ENCODE measurements at places on chromosomes 6 and 20.
A peak's percentile ranks its signal among the peaks of the same experiment; 100 is the strongest.

DNA sequence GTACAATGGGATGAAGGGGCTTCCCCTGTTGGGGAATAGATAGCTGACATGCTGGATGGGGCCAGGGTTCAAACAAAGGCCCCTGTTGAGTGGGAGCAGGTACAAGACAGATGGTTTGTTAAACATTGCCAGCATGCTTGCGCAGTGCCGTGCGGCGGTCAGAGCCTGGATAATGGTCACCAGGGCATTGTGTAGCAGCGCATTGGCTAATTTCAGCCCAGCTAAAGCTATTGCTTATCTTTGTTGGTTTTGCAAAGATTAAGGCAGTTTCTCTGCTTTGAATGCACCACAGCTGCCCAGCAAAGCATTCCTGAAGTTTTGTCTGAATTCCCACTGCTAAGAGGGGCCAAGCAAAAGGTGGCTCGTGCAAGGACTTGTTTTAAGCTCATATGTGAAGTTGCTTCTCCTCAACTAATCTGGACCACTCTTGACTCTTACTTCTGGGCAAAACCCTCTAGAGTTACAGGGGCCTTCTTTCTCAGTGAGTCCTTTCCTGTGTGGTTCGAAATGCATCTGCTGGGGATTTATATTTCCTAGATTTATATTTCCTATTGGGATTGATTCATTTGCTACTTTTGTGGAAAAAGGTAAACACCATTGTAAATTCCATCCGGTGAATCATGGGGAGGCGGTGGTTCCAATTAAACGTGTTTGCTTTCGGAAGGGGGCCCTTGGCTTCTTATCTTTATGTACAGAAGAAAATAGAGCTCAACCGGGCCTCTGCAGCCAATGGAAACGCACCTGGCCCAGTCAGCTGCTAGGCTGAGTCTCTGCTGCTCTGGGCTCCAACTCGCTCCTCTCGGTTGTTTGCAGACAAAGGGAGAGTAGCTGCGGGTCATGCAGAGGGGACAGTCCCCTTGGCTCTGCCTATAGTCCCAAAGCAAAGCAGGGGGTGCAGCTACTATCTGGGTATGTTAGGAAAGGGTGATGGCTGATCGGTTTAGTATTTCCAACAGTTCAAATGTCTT lies 72.1 kb downstream of the FOXA2 start:
- DNase-seq: no peak

DNA sequence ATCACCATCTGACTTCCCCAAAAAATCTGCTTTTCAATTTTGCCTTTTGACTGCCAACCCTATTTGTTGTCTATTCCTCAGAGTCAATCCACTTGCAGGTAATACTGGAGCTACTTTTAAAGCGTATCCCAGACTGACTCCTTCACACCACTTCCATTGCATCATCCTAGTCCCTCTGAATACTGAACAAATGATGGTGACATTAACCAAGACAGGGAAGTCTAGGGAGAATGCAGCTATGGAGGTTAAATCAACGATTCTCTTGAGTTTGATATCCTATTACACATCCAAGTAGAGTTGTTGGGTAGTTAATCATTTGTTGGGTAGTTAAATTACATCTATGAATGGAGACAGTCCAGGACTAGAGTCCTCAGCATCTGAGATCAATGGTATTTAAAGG lies 2.0 kb downstream of the OGFRL1 start:
- DNase-seq: no peak

DNA sequence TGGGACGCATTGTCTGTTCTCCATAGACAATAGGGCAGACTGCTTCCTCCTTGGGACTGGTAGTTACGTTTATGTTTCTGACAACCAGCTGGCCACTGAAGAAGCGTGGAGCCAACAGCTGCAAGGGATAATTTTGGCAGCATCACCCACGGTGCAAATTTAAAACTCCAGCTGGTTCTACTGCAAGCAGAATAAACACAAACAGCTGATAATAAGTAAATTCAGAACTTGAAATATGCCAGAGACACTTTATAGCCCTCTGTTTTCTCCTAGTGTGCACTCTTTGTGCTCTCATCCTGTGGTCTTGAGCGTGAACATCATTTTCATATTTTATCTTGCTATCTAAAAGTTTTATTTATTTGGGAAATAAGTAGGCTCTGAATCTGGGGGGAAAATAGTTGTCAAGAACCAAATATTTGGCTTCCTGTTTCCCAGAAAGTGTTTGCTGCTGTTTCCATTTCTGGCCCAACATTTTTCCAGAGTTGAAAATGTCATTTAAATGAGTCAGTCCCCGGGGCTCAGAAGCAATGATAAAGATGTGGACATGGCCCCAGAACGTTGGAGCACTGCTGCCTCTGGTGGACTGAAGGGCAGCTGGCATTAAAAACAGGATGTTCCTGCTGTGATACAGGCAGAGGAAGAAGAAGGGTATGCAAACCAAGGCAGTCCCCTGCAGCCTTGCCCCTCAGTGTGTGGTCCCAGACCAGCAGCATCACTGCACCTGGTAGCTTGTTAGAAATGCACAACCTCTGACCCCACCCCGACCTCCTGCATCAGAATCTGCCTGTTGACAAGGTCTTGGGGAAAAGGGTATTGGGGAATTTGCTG lies 12.5 kb upstream of the THBD start:
- DNase-seq: no peak

DNA sequence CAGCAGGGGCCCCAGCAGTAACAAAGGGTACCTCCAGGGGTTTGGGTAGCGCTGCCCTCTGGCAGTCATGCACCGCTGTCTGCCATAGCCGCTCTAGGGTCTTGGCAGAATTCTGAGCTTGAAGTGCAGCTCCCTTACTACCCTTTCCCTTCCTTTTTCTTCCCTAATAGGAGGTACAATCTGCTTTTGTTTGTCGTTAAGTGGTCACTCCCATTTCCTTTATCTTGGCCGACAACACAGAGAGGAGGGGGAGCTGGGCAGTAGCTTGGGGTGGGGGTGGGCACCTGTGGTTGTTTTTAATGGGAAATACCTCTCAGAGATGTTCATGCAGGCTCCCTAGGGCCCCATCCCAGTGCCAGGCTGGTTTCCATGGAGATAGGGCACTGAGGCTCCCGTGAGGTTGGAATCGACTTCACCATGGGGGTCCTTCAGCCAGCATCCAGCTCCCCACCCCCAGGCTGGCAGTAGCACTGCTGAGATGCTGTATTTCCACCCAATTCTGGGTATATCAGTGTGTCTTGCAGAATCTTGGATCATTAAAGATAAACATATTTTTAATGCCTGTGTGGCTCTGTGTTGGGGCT lies 18.6 kb downstream of the CCDC167 start:
- DNase-seq: no peak

DNA sequence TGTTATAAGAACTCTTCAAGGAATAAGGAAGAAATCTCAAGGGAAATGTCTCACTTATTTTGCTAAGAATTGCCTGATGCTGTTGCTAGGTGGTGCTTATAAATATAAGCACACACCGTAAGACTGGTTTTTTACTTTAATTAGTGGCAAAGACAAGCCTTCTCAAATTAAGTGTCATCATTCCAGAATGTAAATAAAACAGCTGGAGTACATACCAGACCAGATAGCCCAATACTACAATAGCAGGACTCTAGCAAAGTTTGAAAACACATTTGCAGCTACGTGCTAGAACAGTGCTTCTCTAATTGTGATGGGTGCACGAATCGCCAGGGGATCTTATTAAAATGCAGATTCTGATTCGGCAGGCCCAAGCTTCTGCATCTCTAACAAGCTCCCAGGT lies 6.8 kb downstream of the CNKSR3 start:
- no peak for DNase-seq

DNA sequence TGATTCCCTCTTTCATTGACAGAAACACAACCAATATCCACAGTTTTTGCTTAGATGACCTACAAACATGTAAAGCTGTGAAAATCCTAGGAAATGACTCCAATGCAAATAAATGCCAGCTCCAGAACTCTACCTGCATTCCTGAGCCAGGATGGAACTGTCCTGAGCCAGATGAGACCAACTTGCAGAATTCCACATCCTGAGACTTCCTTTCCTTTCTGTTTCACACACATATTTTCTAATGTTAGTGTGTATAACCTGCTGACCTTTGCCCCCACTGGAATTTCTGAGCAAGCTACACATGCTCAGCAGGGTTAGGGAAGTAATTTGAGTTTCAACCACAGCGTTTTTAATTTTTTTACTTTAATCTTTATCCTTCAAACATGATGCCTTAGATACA lies 69.6 kb upstream of the ADGRF1 start:
- DNase-seq: no peak

DNA sequence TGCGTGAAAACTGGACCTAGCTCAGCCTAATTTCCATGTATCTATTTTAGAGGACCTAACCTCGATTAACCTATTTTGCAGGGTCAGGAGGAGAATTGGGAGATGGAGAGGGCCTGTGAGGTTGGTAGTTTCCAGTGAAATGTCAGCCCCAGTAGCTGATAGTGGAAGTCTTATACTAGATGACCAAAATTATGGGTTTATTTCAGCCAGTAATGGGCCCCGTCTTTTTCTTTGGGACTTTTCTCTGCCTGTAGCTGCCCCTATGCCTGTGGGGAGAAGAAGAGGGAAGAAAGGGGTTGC lies 37.8 kb downstream of the RREB1 start:
- no peak for DNase-seq

DNA sequence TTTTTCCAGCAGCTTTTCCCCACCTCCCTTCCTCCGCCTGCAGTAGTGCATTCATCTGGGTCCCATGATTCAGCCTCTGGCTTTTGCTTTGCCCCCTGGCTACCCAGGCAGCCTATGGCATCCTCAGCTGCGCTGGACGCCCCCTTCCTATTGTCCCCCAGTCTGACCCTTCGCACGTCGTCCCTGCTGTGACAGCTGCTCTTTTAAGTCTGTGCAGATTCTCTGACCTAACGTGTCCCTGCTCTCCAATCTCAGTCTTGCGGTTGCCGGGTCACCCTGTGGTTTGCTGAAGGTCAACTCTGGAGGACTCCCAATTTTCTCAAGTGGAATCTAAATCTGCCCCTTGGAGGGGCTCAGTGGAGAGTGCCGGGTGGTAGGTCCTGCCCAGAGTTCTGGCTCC lies 294.3 kb downstream of the CDC5L start:
- no peak for DNase-seq

- DNase-seq: no peak
Measured at GRCh38 chr6:113104951-113105350, 752.2 kb upstream of the MARCKS start.

GRCh38 chr6:116215414-116215813 lies 38.5 kb downstream of the TSPYL4 start:
- no peak for DNase-seq

GRCh38 chr20:3334156-3334943 lies 73.1 kb downstream of the DNAAF9 start:
- no peak for DNase-seq

GRCh38 chr6:142857796-142858555 lies 87.0 kb downstream of the HIVEP2 start:
- no peak for DNase-seq

DNA sequence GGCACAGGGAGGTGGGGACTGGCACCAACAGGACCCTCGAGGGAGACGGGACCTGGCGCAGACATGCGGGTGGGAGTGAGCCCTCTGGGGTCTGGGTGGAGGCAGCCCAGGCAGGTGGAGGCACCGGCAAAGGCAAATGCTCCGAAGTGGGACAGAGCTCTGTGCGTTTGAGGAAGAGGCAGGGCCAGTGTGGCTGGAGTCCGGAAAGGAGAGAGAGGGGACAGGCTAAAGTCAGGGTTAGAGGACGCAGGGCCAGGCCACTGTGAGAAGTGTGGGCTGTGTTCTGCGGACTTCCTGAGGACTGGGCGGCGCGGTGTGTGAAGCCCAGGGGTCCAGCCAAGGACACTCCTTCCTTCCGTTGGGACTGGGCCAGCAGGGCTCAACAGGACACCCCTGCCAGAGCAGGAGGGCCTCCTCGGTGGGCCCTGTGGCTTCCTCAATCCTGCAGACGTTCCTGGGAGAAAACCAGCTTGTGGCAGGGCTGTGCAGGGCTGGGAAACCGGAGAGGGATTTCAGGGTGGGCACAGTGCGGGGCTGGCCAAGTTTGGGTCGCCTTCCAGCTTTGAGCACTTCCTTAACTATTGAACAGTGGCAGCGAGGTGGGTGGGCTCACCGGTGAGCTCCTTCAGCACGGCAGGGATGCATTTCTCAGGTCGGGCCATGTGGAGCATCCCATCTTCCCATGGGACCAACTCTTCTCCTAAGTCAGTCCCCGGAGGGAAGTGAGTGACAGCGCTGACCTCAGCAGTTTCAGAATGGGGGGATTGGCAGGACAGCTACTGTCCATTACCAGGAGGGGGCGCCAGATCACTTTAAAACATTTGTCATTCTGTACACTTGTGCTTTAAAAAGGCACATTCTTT lies 22.5 kb downstream of the MOCS3 start:
- peak; percentile 39 for DNase-seq

- no peak for DNase-seq
Measured at GRCh38 chr6:140370976-140371870, 996.8 kb upstream of the CITED2 start.

DNA sequence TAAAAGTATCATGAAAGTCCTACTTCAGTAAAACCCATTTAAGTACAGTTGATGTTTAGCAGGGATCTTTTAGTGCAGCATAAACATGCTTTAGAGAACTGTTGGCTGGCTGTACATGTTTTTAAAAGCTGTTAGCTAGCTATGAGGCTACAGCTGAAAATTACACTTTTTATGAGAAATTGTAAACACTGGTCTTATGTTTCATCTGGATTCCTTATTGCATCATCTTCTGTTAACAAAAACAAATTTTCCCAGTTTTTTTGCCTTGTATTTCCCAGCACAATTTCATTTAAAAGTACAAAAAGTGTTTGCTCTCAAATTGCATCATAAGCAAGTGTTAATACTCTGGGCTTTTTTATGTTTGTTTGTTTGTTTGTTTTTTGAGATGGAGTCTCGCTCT lies 18.3 kb upstream of the HLA-E start:
- DNase-seq: no peak

GRCh38 chr6:52059821-52060220 lies 27.6 kb downstream of the PKHD1 start:
- DNase-seq: no peak

GRCh38 chr6:34908194-34908593 lies 19.1 kb downstream of the ANKS1A start:
- DNase-seq: no peak

DNA sequence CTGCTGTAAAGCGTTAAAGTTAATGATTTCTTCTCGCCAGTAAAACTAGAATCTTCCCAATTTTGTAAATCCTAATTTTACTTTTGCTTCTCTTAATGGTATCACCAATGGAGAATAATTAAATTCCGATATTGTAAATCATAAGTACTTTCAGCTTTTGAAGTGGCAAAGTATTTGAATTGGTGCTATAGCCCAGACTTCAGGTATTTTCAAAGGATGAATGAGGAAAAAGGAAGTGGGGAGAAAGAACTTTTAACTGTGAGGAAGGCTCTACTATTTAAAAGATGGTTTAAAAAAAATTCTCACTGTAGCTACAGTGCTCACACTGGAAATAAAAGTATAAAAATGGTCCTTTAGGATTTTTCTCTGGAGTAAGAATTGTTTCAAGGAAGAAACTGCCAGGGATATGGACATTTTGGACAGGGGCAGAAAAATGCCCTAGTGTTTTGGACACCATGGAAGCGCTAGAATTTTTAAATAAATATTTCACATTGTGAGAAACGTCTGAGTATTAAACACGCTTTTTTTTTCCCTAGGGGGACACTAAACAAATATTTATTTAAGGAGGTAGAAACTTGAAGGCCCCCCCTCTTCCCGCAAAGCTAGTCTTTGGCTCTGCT lies 1.3 kb upstream of the TAB2 start:
- no peak for DNase-seq

Data from stimulated activated CD8-positive, alpha-beta memory T cell treated with anti-CD3 and anti-CD28 coated beads, Interleukin-2, amount 100 ng/mL, for 1 hour (primary cell).